ENCODE measurements at places on chromosomes 6 and 20.

DNA sequence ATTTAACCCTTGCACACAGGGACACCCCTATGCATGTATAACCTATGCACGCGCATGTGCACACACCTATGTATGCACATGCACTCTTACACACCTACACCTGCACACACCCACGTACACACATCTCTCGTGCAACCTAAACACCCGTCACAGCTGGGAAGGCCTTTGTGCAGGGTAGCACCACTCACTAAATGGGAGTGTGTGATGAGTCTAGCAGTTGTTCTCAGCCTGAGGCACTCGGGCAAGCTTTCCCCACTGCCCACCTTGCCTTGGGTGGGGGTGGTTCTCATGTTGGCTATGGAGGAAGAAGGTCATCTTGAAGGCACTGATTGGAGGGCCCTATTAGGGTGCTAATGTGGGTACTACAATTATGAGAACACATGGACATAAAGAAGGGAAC, 85.8 kb downstream of the DLL1 start:
- DNase-seq, result no peak

DNA sequence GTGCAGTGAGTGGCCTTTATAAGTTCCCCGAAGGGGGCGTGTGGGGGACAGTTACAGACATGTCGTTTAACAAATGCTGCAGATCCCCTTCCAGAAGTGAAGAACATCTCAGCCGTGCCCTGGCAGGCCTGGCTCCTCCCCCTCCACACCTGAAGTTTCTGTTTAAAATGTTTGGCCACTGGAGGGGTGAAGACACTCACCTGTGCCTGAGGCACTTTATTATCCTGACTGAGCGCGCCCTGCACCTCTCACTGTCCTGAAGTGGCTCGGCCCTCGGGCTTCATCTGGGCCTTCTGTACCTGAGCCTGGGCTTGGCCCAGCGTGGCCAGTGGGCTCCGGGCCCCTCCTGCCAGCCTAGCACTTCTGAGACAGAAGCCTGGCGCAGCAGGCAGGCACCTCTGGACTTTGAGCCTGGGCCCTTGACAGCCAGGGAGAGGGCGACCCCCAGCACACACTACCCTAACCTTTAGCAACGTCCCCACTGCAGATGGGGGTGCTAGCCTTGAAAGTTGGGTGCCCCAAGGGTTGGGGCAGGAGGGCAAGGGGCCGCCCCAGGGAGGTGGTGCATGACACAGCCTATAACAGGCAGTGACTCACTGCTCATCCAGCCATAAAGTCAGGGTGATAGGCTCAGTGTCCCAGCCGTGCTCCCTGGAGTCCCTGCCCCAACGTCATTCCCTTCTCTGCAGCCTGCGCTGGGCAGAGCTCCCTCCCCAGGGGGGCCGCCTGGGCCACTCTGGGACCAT, 13.6 kb upstream of the GATA5 start:
- no peak for DNase-seq

DNA sequence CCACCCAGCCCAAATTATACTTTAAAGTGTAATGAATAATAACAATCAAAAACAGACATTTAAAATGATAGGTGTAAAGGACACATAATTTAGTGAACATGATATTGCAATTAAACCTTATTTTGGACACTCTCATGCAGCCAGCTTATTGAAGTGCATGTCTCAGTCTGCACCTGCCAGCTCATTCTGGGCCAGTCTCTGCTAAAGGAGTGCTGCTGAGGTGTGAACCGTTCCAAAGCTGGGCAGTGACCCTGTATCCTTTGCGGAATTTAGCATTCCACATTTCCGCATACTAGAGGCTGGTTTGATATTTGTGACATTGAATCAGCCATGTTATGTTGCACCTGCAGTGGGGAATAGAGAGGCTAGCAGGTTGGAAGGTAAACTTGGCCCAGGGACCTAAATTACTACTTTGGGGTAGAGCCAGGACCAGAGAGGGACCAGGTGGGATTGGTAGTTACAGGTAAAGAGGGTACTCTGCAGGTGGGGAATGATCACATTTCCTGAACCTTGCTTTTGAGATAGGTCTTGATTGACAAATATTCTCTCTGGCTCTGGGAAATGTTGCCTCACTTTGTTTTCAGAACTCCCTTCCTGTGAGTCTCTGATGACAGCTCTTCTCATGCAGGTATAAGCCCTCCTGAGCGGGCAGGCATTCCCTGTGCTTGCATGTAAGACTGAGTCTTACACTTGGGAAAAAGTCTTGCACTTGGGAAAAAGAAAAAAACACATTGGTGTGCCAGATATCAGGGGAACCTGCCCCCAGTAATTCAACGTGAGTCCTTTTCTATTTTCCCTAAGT, 26.2 kb downstream of the TULP4 start:
- DNase-seq, result no peak

GRCh38 chr6:44333273-44333919, 9.1 kb upstream of the SPATS1 start:
- DNase-seq, result no peak

DNA sequence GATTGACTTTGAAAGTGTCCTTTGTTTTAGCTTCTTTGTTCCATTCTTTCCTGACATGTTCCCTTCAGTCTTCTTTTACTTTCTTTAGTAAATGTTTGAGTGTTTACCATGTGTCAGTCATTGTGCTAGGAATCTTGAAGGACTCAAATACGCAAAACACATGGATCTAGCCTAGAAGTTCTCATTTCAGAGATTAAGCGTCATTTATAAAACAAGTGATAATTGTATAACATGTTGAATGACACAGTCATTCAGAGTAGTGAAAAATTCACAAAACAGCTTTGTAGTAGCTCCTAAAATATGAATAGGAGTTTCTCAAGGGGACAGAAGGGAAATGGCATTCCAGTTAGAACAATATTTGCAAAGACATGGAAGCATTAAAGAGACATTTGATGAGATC, 66.9 kb downstream of the MACROD2 start:
- DNase-seq, result no peak

- DNase-seq, result no peak
These were observed 18.7 kb upstream of the SFT2D1 start for GRCh38 chr6:166361077-166361429.

DNA sequence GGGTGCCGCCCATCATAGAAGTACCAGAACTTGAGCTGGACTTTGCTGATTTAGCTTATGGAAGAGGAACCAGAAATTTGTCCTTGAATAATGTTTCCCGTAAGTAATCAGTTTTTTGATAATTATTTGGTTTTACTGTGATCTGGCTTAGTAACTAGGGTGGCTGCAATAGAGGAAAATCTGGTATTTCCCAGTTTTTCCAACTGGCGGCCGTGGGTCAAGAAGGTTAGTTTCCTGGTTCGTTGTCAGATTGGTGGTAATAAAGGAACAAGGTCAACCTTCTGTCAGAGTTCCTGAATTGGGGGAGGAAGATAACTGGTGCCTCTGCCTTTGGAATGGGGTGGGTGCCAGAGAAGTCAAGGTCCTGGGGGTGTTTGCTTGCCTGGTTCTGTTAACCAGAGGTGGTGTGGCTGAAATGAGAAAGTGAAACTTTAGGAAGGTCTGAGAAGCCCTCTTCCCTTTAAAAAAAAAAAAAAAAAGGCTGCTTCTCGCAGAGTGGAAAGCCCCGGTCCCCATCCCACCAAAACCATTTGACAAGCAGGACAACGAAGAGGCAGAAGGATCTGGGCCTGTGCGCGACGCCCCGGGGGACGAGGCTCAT, at the start of gene CALHM6:
Gene CALHM6, plus strand, starts transcription at position 45 of the 601 bp plus-strand sequence. Its CDS starts 555 bp downstream, at position 600.
- peak; percentile 54 for DNase-seq

DNA sequence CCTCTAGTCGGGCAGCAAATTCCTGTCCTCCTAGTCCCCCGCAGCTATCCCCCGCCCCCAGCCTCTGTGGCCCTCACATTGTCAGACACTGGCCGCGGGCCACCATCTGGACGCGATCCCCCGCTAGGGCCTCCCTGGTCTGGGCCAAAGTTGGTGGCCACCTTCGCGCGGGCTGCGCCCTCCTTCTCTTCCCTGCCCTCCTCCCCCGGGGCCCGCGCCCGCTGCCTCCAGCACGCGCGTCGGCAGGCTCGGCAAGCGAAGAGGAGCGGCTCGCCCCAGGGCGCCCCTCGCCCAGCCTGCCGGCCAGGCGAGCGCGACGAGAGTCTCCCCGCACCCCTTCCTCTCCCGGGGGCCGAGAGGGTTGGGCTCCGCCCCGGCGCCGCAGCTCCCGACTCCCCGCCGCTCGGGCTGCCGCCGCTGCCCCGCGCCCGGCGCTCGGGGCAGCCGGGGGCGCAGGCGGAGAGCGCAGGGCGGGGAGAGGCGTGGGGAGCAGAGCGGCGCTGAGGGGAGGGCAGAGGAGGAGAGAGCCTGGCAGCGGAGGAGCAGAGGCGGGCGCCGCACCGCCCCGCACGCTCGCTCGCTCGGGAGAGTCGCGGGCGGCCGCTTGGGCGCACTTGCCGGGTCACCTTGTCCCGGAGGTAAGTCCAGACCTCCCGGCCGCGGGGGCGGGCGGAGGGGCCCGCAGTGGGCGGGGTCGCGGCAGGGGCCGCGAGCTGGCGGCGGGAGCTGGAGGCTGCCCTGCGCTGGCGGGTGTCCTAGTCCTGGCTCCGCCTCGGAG, at the start of gene SYNDIG1:
Gene SYNDIG1, plus strand, starts transcription at position 514 of the 778 bp plus-strand sequence. CDS start 73,469 bp downstream, outside the sequence.
- no peak for DNase-seq

GRCh38 chr20:37384683-37385174, 38.8 kb downstream of the SRC start:
- peak; percentile 71 for DNase-seq

DNA sequence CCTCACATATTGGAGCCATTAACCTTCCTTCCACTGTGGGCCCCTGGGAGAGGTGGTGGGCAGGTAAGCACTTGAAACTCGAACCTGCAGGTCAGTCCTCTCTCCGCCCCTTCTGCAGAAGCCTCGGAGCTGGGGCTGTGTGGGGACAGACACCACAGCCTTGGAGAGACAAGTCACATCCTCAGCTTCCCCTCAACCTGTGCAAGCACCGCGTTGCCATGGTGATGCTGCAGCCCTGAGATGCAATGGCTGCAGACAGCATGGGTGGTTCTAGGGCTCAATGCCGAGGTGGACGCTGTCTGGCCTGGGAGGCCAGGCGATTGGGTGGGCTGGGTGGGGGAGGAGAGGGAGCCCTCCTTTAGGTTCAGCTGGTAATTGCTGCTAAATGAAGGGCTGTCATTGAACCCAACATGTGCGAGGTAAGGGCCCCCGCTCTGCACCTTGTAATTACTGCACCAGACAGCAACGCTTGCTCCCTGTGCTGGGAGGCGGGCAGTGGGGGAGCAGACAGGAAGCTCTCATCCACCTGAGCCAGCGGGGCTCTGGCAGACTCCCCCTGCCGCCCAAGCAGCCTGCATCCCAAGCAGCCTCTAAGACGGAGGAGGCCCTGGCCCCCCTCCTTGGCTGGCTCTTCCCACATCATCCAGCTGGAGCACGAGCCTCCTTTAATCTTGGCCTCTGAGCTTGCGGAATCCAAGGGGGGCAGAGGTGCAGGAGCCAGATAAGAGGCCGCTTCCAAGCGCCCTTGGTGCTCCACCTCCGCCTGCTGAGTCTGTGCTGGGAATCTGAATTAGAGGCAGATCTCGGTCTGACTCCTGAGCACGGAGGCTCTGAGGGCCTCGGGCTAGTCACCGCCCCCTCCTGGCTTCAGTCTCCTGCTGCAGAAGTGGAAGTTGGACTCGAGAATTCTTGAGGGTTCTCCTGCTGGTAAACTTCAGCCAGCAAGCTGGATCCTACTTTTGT, 39.8 kb upstream of the CDH22 start:
- DNase-seq, result no peak

- no peak for DNase-seq
These were observed 8.5 kb upstream of the CST3 start for GRCh38 chr20:23646106-23646873.

GRCh38 chr6:154956771-154957522, 38.2 kb upstream of the TIAM2 start:
- DNase-seq, result no peak

DNA sequence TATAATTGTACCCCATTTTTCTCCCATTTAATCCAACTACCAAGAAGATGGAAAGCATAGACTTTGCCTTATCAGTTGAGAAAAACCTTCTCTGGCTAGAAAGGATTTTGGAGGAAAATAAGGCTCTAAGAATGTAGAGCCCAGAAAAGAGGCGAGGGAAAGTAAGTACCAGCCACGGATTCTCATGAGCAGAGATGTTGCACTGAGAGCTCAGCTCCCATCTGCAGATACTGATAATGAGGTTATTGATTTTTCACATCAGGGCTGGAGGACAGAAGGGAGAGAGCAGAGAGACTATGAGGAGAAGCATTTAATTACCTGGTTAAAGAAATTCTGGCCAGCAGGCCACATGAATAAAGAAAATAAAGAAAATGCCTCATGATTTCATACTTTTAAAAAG, 104.4 kb upstream of the FAM184A start:
- no peak for DNase-seq

- DNase-seq, result no peak
These were observed 269.7 kb downstream of the PRL start for GRCh38 chr6:22027040-22027725.
